NK-92 treated with Interleukin-12 subunit alpha and Interleukin-12 subunit beta, amount 100 ng/mL, for 24 hours (cell line): ENCODE measurements at places on chromosomes 4 and X.

GRCh38 chrX:16589826-16590225, 60.1 kb upstream of the S100G start:
- no peak for DNase-seq

- DNase-seq: no peak
Measured at GRCh38 chr4:121953860-121954259, 2.0 kb upstream of the TRPC3 start.

GRCh38 chrX:66680451-66680850, 41.6 kb upstream of the EDA2R start:
- no peak for DNase-seq

- no peak for DNase-seq
Measured at GRCh38 chrX:126557151-126557550, 4.5 kb upstream of the DCAF12L1 start.

DNA sequence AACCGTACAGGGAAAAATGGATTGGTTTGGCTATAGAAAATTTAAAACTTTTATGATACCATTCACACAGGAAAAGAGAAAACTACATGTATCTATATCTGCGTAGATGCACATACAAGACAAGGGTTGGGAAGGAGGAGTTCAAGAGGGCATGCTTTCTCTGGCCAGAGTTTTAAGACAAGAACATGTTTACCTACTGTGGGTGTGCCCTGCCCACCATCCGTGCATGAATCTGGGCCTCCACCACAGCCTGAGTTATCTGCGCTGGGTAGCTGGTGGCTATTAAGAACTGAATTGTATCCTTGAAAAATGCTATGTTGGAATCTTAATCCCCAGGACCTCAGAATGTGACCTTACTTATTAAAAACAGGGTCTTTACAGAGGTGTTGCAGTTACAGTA, 151.6 kb downstream of the AASDH start:
- no peak for DNase-seq

DNA sequence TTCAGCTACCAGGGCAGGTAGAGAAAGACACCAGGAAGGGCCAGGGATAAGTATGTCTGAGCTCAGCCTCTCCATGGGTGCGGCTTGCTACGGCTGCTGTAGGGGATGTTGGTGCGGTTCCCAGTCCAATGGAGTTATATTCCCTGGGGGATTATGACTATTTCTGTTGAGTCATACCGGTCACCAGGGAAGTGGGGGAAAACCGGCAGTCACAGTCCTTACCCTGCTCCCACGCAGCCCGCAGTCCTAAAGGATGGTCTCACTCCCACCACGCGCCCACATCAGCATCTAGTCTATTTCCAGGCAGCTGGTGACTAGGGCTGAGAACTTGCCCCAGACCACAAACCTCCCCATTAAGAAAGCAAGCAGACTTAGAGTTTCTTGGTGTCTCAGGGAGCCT, 191.6 kb downstream of the VEGFC start:
- DNase-seq: no peak

DNA sequence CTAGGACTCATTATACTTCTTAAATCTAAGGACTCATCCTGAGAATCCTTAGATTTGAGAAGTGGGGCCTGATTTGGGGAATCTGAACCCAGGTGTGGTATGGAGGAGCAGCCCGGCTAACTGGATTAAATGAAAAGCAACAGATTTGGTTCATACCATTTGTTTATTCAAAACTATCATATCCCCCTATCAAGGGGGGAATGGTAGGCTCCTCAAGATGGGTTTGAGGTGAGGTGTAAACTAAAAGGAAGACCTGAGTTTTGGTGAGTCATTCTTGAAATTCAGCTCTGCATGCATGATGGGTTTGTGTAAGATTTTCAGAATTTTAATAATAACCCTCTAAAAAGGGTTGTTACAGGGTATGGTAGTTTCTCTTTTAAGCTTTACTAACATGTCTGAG, 53.4 kb downstream of the CASP6 start:
- no peak for DNase-seq

- DNase-seq: no peak
Measured at GRCh38 chr4:81442484-81443085, 29.1 kb downstream of the RASGEF1B start.

DNA sequence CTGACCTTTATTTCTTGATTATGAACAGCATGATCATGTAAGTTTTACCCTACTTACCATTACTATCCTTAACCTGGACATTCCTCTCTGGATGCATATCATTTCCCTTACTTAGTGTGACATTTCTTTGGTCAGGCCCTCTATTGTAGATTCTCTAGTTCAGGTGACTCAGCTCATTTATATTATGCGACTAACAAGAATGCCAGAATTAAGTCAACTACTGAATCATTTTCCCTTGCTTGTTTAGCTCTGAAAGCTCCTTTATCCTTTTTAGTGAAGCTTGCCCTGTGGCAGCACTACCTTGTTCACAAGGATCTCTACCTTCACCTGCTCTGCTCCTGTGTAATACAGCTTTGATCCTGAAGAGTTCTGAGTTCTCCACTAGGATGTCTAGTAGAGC, 15.1 kb upstream of the UGT2B17 start:
- no peak for DNase-seq

DNA sequence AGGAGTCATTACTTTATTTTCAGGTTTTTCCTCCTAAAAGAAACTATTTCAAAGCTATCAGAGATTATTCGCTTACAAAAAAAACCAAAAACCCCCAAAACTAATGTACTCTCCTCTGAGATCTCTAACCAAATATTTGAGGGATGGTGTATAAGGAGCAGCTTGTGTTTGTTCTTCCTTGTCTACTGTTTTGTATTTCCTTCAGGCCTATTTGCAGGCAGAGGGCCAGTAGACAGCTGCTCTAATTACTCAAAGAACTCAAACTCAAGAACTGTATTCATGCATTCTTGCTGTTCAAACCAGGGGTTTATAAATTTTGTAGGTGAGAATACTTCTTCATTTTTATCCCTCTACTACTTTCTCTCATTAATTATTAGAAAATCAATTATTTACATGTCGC, 51.3 kb downstream of the SH3RF1 start:
- no peak for DNase-seq

DNA sequence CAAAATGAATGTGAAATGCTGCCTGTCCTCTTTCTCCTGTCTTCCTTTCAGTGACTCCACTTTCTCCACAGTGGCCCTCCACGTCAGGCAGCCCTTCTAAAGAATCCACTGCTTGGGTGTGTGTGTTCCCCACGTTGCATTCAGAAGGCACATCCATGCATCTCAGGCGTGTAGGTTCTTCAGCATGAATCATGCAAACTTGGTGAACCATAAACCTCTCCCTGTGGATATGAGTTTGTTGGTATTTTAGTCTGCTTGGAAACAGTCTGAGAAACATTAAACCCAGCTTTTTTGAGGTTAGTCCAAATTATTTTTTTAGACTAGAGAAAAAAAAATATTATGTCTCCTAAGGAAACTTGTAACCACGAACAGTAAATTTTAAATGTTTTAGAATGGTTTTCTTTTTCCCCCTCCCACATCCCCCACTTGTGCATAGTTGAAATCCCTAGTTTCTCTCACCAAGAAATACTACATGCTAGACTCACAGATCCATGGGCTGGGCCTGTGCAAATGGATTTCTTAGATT, 251.6 kb downstream of the CBR4 start:
- DNase-seq: no peak
